Myocyte (in vitro differentiated cells): ENCODE measurements at places on chromosomes 5 and 9. TPM values are rescaled to one million over a fixed set of nuclear protein-coding genes. Genes with fewer than 3 reads are reported as not detected.
A peak's percentile ranks its signal among the peaks of the same experiment; 100 is the strongest.

- no peak for DNase-seq
Observed at GRCh38 chr5:30357371-30357770, 836.1 kb upstream of the CDH6 start.

- DNase-seq = no peak
Observed at GRCh38 chr5:82320966-82321365, 42.8 kb upstream of the RPS23 start.

- peak; percentile 78 for DNase-seq
Observed at GRCh38 chr9:127923771-127924170, 6.8 kb downstream of the PIP5KL1 start.

DNA sequence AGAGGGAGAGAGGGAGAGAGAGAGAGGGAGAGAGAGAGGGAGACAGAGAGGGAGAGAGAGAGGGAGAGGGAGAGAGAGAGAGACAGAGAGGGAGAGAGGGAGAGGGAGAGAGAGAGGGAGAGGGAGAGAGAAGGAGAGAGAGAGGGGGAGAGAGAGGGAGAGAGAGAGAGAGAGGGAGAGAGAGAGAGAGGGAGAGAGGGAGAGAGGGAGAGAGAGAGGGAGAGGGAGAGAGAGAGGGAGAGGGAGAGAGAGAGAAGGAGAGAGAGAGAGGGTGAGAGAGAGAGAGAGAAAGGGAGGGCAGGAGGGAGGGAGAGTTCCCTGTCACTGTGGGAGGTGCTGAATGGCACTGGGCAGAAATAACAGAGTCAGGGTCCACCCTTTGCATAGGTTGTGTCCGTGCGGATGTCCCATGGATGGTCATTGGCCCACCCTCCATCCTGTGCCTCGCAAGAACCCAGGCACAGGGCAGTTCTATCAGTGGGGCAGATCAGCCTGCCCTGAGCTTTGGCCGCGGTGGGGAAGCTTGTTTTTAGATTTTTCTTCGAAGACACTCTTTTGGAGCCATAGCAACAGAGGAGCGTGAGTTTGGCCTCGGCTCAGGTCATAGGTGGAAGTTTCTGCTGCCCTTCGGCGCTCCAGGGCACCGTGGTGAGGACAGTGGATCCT, 30.1 kb downstream of the ADAMTSL2 start:
- DNase-seq = no peak

- DNase-seq = no peak
Observed at GRCh38 chr9:93808115-93809029, 146.8 kb downstream of the BARX1 start.

GRCh38 chr5:138545919-138546562, 3.0 kb upstream of the ETF1 start:
- DNase-seq = no peak

DNA sequence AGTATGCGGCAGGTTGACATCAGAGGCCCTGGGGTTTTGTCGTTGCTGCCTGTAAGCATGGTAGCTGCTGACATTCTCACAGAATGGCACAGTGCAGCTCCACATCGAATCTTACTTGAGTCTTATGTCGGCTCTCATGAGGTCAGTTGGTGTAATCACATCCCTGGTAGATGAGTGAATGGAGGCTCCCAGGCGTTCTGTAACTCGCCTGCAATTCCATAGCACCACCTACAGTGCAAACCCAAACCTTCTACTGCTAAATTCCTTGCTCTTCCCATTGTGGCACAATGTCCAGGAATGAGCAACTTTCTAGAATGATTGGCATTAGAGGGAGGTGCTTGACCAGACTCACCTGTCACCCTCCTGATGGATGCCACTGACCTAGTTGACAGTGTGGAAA, 578.4 kb downstream of the CCDC171 start:
- DNase-seq = peak; percentile 26

- DNase-seq = no peak
Observed at GRCh38 chr9:133886563-133887501, 105.3 kb downstream of the VAV2 start.

DNA sequence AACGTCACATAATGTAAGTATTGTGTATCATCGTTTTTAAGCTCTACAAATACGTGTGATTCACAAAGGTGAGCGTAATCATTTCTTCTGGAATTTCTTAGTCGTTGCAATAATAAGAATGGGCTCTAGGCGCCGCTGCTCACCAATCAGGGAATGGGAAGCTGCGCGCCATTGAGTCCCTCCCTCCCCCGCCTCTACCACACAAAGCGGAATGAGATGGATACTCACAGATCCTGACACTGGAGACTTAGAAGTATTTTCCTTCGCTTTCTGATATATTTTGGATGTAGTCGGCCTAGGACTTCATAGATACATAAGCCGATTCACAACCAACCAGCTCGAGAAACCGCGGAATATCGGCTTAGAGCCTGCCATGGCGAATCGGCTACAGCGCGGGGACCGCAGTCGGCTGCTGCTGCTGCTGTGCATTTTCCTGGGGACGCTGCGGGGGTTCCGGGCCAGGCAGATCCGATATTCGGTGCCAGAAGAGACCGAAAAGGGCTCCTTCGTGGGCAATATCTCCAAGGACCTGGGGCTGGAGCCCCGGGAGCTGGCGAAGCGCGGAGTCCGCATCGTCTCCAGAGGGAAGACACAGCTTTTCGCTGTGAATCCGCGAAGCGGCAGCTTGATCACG, at the start of gene PCDHGA11:
Gene PCDHGA11, plus strand, starts transcription at position 197 of the 634 bp plus-strand sequence. Its CDS starts 177 bp downstream, at position 374.
- DNase-seq = no peak

- DNase-seq = no peak
Observed at GRCh38 chr9:133825555-133826218, 87.5 kb upstream of the SARDH start.

- no peak for DNase-seq
Observed at GRCh38 chr5:99788482-99788881, 746.7 kb upstream of the FAM174A start.

Gene CYLC2
- total RNA-seq = not detected in 2 replicates

Gene PCDHGA6
- total RNA-seq = 0.88 and 1.8 TPM in 2 replicates

Gene CENPH
- 6.5 and 8.3 TPM in 2 replicates for total RNA-seq

Gene GM2A
- total RNA-seq = 17.0 and 17.5 TPM in 2 replicates

Gene LHX3
- not detected in 2 replicates for total RNA-seq

Gene MYOT
- total RNA-seq = 1.7 and 23.8 TPM in 2 replicates

Gene OR1J1
- not detected in 2 replicates for total RNA-seq

Gene ERCC6L2
- total RNA-seq = 74.2 and 76.7 TPM in 2 replicates
